BE2C (cell line): ENCODE measurements at places on chromosomes 2 and 18.
A peak's percentile ranks its signal among the peaks of the same experiment; 100 is the strongest.

- no peak for DNase-seq
Observed at GRCh38 chr2:42297322-42297936, 63.6 kb downstream of the COX7A2L start.

GRCh38 chr2:33190393-33190937, 243.7 kb downstream of the LTBP1 start:
- no peak for DNase-seq

DNA sequence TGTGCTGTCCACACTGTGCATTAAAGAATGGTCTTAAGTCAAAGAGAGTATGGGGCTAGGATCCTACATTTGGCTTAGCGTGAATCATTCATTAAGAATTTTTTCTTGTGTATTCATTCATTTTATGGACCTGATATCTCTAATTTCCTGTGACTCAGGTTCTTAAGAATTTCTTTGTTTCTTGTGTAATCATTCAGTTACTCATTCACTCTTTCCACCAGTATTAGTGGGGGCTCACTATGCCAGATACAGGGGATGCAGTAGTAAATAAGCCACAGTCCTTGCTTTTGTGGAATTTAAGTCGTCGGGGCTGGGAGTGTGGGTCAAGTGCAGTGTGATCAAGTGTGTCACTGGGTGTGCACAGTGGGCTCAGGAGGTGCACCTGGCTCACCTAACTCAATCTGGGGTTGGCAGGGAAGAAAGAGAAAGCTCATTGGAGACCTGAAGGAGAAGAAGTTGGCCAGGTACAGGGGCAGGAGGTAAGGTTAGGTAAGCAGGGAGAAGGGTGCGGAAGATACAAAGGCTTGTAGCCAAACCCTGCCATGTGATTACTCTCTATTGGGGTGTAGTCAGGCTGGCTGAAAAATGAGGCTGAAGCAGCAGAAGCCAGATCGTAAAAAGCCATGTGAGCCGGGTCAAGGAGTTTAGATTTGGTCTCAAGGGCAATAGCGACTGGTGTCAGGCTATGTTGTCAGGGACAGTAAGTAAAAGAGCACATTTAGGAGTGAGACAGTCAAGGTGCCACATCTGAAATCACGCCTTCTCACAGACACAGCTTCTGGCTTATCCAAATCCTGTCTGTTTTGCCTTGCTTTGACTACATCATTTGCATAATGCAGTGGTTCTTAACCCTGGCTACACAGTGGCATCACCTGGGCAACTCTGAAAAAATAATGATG, 67.2 kb downstream of the KCTD1 start:
- DNase-seq = no peak

- DNase-seq = no peak
Observed at GRCh38 chr2:133296401-133296800, 271.9 kb downstream of the NCKAP5 start.

DNA sequence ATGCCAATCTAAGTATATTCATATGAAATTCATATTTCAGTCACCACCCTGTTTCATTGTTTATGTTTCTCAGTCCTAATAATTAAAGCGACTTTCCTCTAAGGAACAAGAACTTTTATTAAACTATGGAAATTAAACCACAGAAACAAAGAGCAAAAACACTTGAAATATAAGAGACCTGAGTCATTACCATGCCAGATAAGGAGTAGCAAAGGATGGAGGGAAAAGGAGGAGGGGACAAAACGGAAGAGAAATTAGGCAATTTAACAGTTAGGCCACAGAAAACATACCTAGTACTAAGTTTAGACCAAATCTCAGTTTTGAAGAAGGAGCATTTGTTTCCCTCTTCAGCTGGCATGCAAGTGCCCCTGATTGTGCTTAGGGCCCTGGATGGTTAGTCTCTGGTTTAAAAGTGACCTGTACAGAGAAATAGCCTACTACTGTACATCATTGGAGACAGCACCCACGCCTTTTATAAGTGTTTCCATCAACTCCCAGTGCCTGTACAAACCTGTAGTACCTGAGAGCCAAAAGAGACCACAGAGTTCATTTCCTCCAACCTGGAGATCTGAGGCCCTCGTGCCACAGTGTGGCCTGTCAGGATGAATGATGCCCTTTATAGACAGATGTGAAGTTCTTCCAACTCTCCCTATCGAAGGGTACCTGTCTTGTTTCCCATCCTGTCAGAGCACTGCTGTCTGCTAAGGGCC, 74.5 kb downstream of the SPATS2L start:
- no peak for DNase-seq

DNA sequence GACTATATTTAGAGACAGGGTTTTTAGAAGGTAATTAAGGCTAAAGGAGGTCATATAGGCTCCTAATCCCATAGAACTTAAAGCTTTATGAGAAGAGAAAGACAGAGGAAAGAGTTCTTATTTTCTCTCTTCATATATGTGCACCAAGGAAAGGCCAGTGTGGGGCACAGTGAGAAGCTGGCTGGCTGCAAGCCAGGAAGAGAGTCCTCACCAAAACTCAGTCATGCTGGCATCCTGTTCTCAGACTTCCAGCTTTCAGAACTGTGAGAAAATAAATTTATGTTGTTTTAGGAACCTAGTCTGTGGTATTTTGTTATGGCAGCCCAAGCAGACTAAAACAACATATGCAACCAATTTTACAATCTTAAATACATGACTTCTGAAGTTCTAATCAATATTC, 31.5 kb upstream of the ATIC start:
- DNase-seq = no peak

DNA sequence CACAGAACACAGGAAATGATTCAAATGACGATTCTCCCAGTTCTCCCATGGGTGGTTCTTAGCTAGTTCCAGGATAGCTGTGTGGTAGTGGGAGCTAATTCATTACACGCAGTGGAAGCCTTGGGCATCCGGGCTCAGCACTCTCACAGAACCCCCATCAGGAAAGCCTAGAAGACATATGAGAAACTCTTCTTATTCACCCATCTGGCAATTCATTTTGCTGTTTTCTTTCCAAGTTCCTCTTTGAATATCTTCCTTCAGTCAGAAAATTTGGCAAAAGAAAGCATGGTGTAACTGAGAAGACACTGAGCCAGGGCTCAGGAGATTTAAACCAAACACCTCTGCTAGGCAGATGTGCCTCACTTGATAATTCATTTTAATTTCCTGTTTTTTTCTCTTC, 85.2 kb upstream of the FN1 start:
- DNase-seq = no peak

GRCh38 chr2:177265824-177266817, 1.6 kb upstream of the NFE2L2 start:
- DNase-seq = no peak

GRCh38 chr18:61935362-61935761, 42.6 kb upstream of the RNF152 start:
- no peak for DNase-seq

DNA sequence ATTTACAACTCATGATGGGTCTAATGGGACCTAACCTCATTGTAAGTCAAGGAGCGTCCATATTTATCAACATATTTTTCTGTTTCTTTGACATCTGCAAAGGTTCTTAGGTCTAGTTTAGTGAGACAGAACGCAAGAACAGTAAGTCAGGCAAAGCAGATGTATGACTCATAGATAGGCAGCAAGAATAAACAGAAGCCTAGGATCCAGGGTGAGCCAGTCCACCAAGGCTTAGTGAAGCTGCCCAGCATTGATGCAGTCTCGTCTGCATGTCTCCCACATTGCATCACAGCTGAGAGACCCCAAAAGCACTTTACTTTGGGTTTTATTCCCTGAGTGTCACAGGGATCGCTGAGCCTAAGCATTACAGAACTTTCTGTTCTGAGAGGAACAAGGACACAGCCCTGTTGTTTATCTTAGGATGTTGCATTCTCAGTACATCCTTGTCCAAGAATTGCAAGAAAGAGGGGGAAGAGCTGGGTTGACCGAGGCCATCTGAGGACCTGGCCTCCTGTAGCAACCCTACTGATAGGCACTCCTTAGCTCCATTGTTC, 29.6 kb upstream of the TMEM177 start:
- no peak for DNase-seq

DNA sequence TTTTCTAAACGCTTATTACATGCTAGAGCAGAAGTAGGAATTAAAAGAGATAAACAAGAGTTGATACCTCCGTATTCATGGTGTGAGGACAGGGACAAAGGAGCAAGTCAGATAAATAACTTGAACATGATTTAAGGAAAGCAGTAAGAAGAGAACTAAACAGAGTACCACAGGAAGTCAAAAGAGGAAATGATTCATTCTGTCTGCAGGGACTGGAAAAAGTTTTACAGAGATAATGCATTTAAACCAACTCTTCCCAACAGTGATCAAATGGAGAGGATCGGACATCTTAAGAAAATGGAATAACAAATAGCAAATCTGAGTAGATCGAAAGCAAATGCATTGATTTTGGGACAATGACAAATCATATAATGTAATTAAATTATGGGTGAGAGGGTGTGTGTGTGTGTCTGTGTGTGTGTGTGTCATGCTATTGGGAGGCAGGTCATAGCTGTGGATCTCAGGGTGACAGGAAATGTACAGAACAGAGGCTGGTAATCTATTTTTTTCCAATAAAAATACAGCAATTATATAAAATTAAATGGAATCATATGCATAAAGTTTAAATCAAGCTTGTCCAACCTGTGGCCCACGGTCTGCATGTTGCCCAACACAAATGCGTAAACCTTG, 113.4 kb downstream of the MC4R start:
- DNase-seq = no peak

DNA sequence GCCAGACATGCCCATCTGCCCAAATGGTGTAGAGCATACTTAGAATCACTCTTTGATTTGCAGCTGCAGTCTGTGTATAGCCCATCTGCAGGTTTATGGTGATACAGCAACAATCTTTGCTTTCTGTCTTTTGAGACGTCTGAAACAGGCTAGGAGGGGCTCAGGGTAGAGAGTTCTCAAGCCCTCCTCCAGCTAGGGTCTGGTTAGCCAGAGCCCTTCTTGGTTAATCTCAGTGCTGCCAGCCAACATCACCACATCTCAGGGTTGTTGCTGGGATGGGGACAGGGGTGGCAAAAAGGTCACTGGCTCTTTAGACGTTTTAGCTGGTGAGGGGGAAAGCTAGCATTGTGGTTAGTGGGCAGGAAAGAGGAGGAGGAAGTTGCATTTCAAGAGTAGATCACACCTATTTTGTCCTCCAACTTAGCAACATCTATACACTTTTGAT, 136.6 kb upstream of the ACAA2 start:
- DNase-seq = no peak

GRCh38 chr2:112582314-112582746, 2.1 kb upstream of the CHCHD5 start:
- DNase-seq = peak; percentile 18

GRCh38 chr2:3902131-3902530, 198.8 kb downstream of the DCDC2C start:
- no peak for DNase-seq

- no peak for DNase-seq
Observed at GRCh38 chr2:120509213-120509815, 163.4 kb downstream of the INHBB start.

DNA sequence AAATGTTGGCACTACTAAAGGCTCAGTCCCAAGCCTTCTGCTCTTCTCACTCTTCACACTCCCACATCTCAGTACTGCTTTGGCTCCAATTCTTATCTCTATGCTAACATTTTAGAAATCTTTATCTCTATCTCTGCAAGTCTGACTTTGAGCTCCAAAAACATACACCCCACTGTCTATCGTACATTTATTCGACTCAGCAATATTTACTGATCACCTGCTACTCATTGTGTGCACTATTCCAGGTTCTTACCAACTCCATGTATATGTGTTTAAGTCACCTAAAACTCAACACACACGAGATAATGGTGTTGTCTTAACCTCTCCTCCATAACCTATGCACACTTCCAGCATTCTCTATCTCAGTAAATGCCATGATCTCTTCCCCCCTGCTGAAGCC, 268.2 kb upstream of the CRIM1 start:
- no peak for DNase-seq

GRCh38 chr2:46925474-46926351, 10.1 kb upstream of the MCFD2 start:
- DNase-seq = no peak

DNA sequence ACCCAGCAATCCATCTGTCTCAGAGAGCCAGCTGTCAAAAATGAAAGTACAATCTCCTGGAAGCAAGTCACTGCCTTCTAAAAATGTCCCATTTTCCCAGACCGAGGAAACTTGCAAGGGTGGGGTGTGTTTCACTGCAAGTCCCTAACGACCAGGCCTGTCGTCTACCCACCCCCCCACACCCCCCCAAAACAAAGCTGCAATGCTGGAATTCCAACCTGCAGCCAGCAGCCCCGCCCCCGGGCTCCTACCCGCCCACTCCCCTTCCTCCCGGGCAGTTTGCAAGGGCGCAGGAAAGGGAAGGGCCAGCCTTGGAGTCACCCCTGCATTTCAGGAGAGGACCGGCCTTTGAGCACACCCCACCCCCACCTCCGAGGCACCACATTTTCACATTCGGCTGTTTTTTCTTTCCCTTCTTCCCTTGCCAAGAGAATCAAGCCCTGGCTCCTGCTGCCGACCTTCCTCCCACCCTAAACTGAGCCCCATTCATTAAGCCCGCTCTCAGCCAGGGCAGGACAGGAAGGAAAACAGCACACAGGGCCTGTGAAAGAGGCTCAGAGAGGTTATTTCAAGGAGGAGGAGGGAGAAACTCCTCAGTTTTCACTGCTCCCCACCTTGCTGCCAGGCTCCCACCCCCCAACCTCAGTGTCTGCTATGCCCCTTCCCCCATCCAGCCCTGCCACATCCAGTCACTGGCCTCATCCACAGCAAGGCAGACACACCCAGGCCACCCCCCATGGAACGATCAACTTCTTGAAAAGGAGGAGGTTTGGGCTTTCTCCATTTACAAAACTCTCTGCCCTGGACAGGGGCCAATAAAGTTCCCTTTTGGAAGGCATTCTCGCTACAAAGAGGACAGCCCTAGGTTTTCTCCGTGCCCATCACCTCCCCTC, 11.3 kb downstream of the SMAD7 start:
- DNase-seq = no peak

DNA sequence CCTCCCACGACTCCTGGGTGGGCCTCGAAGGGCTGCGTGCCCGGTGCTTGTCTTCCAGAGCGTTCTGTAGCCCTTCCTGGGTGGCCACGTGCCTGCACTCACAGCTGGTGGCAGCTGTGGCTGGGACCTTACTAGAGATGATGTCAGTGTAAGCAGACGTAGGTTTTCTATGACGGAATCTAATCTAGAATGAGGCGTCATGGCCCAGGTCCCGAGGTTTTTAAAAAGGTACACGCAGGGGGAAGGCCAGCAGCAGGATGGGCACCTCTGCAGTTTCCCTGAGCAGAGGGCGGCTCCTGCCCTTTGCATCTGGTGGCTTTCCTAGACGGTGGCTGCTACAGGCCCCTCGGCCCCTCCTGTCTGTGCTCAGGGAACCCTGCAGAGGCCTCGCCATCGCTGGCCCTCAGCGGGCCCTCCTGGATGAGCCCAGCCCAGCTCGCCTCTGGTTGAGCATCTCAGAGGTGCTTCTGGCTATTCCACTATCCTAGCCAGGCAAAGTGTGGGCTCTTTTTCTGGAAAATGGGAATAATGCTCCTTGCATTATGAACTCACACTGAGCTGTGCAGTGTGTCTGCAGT, 49.6 kb upstream of the PXDN start:
- no peak for DNase-seq
